ENCODE measurements at places on chromosomes 1 and 21.

DNA sequence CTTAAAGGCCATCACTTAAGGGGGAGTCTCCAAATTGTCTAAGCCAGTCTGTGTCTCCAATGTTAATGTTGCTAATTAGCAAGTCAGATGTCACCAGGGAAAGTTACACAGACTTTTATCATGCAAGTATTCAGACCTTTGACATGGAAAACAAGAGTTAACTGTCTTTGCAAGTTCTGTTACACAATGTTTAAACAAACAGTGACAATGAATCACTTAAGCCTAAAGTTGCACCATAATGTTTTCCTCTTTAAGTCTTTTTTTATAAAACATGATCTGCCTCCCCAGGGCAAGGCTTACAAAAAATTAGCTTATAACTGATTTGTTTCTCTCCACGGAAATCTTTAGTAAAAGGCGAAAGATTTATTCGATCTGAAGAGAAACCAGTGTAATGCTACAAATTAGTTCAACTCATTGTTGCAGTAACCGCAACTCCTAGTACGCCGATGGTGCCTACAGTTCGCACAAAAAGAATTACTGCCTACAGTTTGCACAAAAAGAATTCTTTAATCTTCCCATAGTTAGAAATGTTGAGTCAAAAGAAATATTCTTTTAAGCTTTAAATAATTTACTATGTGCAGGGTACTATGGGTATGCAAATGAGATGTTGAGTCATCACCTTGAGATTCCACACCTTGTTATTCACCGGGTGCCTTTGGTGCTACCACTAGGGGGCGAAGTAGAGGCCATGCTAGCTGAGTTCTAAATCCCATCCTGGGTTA is 45.3 kb downstream of the HHAT start:
- DNase-seq, result peak; percentile 50

GRCh38 chr1:36304970-36305914 is 926 bp upstream of the SH3D21 start:
- no peak for DNase-seq

DNA sequence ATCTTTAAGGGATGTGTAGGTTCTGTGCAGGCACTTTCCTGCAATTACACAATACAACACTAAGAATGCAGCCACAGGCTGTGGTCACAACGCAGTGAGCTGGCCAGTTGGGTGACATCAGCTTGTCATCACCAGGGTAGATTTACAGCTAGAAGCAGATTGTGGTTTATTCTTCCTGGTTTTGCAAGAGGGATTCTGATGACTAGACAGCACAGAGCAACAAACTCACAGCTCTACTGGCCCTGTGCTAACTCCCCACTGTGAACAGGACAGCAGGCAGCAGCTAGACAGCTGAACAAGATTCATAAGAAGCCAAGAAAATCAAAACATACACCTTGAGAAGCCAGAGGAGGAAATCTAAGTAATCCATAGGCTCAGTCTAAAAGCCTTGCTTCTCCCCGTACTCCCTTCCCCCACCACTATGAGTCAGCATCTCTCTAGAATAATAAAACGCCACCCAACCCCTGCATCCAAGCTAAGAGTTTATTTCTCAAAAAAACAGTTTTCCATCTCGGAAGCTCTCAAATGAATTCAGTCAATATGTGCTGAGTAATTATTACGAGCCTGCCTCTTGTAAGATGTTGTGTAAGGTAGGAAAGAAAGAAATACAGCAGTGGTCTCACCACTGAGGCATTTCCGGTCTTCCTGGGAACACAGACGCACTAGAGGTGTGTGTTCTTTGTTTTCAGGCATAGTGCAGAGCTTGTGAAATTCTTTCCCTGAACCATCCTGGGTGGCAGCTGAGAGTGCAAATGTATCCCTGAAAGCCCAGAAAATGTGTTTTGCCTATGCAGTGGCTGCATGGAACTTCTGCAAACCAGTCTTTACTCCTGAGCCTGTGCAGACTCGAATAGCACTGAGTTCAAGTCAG is 162.8 kb downstream of the NTPCR start:
- DNase-seq, result peak; percentile 96

DNA sequence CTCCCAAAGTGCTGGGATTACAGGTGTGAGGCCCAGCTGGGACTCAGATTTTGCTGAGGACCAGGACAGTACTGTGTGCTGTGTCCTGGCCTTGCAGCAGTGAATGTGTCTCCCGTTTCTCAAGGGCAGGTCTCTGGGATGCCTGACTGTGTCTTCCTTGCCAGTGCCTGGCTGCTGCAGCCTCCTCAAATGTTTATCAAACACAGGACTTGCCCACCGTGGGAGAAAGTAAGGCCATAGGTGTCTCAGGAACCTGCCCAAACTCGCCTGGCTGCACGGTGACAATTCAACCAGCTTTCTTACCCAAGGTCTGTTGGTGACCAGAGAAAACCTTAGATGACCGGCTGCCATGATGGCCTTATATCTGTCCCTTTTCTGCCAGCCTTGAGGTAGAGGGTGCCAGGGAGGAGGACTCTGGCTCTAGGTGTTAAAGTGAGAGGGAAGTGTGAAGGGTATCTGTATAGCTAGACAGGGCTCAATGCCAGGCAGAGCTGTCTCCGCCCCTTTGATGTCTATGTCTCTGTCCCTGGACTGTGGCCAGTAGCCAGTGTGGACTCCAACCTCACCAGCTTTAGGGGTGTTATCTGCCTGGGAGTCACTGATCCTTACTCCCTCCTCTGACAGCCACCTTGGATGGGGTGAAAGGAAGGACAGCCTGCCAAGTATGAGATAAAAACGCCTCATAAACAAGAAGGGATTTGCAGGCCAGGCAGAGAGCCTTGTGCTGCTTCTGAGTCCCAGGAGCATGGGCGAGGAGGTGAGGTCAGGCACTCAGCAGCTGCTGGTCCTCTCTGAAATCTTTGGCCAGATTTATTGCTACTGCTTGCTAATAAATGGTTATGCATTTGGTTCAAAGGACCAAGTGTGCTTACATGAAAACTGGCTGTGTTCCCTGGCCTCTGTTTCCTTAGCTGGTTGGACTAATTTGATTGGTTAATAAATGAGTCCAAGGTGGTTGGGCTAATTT is 22.3 kb downstream of the IL6R start:
- no peak for DNase-seq

DNA sequence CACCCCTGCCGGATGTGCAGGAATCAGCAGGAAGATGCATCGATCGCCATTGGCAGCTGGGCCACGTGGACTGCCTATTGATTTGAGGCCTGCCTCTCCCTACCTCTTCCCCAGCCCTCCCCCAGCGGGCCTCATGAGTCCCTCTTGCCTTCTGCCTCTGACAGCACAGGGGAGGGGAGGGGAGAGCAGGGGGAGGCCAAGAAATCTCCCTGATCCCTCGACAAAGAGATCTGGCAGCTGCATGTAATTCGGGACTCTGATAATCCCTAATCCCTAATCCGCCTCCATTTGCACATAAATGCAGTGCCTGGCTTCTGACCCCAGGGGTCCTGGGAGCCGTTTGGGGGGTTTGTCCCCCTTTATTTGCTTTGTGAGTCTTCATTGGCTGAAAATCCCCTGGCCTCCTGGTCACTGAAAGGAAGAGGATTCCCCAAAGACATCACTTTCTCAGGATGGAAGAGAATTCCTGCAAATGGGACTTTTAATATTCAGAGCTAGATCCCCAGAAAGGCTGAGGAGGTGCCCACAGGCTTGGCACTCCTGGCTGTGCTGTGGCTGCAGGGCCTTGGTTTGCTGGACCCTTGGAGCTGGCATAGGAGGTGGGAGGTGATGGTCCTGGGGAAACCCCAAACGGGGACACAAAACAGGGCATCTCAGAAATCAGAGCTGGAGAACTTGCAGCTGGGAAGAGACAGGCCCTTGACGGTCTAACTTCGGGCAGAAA is 239.4 kb upstream of the POU3F1 start:
- DNase-seq, result no peak

GRCh38 chr1:45010855-45011811 is at the start of gene HECTD3:
Gene HECTD3, minus strand, starts transcription at chr1:45011324. Its CDS starts 67 bp downstream, at chr1:45011257.
- DNase-seq, result no peak

- DNase-seq, result no peak
Measured at GRCh38 chr1:28663871-28664470, 4.6 kb upstream of the GMEB1 start.

GRCh38 chr1:19441048-19441780 is 44.1 kb downstream of the CAPZB start:
- no peak for DNase-seq

DNA sequence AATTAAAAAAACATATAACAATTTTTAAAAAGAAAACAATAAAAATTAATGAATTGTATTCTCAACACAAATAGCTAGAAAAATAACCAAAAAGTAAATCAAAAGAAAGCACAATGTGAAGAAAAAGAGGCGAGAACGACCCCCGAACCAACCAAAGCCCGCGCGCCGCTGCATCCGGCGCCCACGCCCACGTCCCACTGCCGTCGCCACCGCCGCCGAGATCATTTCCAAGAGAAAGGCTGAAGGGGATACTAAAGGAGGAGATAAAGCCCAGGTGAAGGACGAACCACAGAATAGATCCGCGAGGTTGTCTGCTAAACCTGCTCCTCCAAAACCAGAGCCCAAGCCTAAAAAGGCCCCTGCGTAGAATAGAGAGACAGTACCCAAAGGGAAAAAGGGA is 11.8 kb upstream of the ABCB10 start:
- DNase-seq, result no peak
